ENCODE measurements at places on chromosomes 16 and 17.

DNA sequence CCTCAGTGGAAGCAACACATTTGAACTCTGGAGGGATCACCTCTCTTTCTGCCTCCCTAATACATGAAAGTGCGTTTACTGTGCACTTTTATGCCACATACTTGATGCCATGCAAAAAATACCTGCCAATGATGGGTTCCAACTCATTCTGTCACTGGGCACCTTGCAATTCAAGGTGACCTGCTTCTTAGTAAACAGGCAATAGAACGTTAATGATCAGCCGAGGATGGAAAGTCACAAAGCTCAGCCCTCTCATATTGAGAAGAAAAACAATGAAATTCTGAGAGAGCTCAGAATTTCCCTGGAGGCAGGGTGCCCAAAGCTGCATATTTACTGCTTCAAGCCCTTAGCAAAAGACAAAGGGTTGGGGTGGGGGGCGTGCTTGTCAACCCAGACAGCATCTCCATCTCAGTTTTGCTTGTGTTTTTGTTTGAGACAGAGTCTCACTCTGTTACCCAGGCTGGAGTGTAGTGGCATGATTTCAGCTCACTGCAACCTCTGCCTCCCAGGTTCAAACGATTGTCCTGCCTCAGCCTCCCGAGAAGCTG is 23.2 kb downstream of the LITAF start:
- no peak for DNase-seq

- no peak for DNase-seq
These were observed 153.2 kb downstream of the SKAP1 start for GRCh38 chr17:48276776-48277175.

DNA sequence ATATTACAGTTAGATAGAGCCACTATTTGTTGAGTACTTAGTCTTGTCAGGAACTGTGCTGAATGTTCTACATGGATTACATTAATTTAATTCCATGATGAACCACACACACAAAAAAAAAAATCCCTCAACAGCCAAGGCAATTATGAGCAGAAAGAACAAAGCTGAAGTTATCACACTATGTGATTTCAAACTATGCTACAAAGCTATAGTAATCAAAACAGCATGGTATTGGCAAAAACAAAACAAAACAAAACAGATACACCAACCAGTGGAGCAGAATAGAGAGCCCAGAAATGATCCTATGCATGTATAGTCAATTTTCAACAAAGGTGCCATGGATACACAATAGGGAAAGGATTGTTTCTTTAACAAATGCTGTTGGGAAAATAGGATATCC is 8.1 kb upstream of the ERCC4 start:
- no peak for DNase-seq

- DNase-seq: no peak
These were observed 748 bp downstream of the SMTNL2 start for GRCh38 chr17:4584917-4585637.

DNA sequence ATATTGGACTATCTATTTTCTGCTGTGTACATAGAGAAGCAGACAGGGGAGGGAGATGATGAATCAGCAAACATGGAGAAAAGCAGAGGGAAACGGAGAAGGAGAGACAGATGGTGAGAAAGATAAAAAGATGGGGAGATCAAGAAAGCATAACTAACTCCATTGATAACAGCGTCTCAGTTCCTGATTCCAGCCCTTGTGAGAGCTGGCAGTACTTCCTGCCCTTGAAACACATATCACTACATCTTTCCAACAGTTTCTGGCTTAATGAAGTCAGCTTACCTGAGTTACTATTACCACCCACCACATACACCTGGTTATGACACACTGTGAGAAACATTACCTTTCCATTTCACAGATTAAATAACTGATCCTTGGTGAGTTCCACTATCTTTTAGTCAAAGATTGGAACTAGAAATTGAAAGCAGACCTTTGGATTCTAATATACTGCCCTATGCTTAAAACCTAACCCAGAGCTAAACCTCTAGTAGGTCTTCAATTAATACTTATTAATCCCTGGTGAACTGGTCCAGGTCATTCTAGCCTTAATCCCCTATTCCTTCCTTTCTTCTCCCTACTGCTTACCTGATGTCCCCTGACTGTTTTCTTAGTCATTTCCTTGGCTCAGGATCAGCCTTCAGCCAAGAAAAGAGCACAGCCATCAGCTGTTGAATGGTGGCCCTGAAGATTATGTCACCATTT is 346.6 kb upstream of the CCL2 start:
- DNase-seq: no peak

GRCh38 chr16:56198755-56199114 is 7.4 kb downstream of the GNAO1 start:
- DNase-seq: no peak

DNA sequence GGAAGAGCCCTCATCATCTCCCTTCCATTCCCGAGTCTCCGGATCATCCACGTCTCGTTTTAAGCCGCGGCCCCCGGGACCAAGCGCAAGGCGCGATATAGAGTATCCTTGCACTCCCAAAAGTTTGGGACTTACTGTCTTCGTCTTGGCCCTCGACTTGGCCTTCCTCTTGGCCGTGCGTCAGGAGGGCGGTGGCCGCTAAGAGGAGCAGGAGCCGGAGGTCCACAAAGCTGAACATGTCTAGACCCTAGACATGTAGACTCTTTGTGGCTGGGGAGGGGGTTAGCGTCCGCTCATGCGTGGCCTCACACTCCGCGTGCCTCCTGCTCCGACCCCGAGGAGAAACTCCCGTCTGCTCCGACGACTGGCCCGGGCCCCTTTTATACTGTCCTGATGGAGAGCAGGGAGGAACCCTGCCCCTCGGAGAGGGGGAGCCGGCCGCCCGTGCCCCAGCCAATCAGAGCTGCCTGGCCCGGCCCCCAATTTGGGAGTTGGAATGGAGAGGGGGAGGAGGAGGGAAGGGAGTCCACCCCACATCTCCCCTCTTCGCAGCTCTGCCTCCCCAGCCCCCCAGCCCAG is at the start of gene COL1A1:
Gene COL1A1, minus strand, starts transcription at position 356 of the 579 bp plus-strand sequence. Its CDS starts 118 bp downstream, at position 238.
- peak; percentile 92 for DNase-seq

GRCh38 chr17:10649602-10650001 is 7.5 kb downstream of the MYH3 start:
- DNase-seq: no peak

DNA sequence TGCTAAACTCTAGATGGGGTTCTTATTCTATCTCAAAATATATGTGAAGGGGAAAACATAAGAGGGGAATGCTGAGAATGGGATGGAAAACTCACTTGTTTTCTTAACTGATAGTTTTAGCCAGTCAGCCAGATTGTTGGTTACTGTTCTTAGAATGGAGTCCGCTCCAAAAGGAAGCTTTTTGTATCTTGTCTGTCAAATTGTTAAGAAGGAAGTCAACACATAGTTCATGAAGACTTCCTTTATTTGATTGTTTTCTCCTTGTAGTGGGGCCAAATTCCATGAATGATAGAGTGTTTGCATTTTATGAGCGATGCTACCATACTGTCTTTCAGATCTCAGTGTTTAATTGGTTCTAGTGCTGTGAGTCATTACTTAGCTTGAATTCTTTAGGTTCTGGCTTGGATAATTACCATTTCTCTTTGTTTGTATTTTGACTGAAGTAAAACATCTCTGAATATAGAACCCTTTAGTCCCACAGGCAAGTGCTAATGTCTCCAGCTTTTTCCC is 98.3 kb upstream of the GOT2 start:
- DNase-seq: no peak

DNA sequence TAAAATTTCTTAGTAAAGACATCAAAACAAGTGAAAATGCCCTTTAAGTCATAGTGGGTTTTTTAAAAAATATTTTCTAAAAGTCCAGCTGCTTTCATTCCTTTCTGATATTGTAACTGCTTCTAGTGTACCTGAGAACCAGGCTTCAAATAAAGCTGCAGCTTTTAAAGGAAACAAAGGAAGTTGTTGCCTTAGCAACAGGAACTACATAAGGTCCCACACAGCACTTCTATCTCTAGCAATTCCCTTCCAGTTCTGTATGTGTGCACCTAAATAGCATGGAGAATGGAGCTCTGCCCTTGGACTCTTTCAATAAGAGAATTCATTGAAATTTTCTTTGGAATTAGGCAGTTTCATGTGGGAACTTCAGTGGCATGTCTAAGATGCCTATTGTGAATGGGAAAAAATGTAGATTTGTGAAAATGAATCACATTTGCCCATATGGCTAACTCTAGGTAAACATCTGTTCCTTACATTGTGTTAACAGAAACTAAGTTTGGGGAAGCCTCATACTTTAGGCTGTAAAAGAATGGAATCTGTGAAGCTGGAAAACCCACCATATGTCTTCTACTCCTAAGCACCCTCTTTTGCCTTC is 206.4 kb downstream of the KIF2B start:
- DNase-seq: no peak

DNA sequence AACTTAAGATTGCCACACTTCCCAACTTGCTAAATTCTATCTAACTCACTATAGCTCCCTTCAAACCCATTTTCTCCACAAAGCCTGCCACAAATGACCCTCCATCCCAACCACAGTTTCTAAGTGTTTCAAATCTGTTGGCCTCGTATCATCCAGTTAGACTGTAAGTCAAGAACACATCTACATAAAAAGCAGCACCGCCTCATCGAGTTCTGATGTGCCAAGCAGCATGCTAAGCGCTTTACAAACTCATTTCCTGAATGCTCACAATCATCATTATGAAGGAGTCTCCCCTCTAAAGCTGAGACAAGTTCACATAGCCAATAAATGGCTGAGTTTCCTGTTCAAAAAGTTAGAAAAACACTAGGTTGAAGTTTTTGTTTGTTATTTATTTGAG is 9.2 kb upstream of the ANKFY1 start:
- no peak for DNase-seq

GRCh38 chr17:41773190-41773588 is 13.3 kb downstream of the JUP start:
- peak; percentile 51 for DNase-seq

GRCh38 chr17:32504166-32504990 is 17.6 kb downstream of the CDK5R1 start:
- peak; percentile 74 for DNase-seq

GRCh38 chr16:7405166-7405565 is 72.5 kb downstream of the RBFOX1 start:
- no peak for DNase-seq

GRCh38 chr17:58615768-58616659 is 75.8 kb downstream of the TEX14 start:
- no peak for DNase-seq

DNA sequence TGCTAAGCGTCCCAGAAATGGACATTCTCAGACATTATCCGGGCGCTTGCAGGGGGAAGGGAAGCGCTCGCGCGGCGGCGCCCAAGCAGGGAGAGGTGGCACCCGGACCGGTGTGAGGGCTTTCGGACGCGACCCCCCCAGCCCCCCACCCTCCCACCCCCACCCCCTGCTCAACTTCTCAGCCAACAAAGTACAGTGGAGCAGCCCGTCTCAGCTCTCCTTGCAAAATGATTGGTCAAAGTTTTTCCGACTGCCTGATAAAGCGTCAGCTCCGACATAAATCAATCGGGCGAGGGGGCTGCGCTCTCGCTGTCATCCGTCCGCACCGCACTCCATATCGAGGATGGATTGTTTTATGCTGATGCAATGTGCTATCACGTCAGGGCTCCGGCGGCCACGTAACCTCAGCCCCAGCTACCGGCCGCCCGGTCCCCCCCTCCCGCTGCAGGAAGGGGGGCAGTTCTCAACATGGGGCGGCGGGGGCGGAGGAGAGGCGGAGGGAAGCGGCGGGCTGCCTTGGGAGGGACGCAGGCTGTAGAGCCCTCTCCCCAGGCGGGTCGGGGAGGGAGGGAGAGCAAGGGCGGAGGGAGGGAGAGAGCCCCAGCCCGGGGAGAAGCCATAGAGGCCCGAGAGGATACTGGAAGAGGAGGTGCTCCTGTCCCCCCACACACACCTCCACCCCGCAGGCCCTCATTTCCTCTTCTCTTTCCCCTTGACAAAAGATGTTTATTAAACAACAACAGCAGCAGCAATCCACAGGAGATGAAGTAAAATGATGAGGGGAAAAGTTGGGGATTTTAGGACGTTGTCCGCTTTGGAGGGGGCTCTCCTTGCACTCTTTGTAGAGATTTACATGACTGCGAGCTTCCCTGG is at the start of gene HOXB9:
Gene HOXB9, minus strand, starts transcription at position 114 of the 873 bp plus-strand sequence. Its CDS starts 89 bp downstream, at position 25.
- DNase-seq: no peak

GRCh38 chr16:22728167-22728836 is 85.7 kb upstream of the HS3ST2 start:
- DNase-seq: no peak

DNA sequence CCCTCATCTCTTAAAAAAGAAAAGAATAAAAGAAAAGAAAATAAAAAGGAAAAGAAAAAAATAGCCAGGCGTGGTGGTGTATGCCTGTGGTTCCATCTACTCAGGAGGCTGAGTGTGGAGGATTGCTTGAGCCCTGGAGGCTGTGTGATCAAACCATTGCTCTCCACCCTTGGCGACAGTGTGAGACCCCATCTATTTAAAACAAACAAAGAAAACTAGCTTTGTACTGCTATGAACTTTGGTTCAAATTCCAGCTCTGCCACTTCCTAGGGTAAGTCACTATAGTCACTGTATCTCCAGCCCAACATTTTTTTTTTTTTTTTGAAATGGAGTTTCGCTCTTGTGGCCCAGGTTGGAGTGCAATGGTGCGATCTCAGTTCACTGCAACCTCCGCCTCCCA is 4.2 kb downstream of the CTF1 start:
- DNase-seq: no peak

DNA sequence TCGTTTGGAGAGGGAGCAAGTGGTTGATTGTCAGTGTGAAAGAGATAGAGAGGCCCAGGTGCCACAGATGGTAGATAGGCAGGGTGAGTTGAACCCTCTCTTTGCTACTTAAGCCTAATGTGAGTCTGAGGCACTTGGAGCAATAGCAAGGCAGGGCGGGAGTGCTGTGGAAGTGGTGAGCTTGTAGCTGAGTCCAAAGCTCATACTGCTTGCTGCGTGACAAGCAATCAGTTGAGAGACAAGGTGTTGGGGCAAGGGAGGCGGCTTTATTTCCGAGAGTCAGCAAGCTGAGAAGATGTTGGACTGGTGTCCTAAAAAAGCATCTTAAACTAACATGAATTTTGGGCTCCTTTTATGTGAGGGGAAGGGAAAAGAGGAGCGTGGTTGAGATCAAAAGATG is 112.9 kb upstream of the ZKSCAN2 start:
- DNase-seq: no peak

- DNase-seq: no peak
These were observed 803 bp upstream of the TLCD2 start for GRCh38 chr17:1710807-1711553.

GRCh38 chr17:10843811-10844210 is 5.9 kb upstream of the PIRT start:
- DNase-seq: no peak

- DNase-seq: no peak
These were observed 44.8 kb upstream of the FBXO47 start for GRCh38 chr17:39011907-39012468.

DNA sequence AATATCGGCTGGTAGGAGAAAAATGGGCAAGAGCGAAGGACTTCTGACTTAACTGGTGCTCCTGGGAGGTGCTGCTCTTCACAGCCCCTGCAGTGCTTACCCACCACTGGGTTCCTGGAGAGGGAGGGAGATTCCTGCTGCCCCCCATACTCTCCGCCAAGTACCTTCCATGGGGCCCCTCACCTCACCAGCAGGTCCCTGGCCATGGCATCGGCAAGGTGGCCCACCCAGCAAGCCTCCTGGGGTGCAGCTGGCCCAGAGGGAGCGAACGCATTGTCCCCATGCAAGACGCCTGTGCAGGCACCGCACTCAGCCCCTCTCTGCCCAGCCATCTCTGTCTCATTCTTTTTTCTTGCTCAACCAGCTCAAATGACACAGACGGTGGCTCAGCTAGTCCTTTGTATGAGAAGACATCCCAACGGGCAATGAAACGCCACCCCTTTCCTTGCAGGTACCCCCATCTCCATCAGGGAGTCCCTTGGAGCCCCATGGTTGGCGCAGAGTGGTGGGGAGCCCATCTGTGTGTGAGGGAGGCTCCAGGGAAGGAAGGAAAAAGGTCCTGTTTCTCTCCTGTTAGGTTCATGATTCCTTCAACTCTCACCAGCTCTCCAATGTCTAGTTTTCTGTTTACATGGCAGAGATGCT is 9.6 kb upstream of the ALDH3A1 start:
- DNase-seq: no peak
